Foreskin keratinocyte (primary cell): ENCODE measurements at places on chromosomes 5 and 9. TPM values are rescaled to one million over a fixed set of nuclear protein-coding genes. Genes with fewer than 3 reads are reported as not detected.

SLC23A1 gene
- total RNA-seq: not detected in 2 replicates

ASTN2 gene
- total RNA-seq: 0.35 and 0.41 TPM in 2 replicates

ARHGEF37 gene
- total RNA-seq: 2.6 and 2.7 TPM in 2 replicates

ADAMTS2 gene
- total RNA-seq: not detected in 2 replicates

DNA sequence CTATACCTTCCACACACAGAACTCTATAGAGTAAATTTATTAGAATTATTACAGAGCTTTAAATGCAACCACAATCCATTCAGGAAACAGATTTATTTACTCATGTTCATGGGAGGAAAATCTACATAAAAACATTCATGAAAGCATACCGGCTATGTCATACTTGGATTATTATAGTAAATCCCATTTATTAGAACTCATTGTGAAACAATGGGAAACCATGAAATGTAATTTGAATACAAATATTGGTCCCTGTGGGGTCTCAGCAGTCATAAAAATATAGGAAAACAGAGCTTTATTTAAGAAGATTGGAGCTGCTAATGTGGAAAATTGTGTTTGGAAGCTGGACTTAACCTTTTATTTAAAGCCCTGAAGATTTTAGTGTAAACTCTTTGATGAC, 80.7 kb downstream of the HAPLN1 start:
- DNase-seq: no peak

DNA sequence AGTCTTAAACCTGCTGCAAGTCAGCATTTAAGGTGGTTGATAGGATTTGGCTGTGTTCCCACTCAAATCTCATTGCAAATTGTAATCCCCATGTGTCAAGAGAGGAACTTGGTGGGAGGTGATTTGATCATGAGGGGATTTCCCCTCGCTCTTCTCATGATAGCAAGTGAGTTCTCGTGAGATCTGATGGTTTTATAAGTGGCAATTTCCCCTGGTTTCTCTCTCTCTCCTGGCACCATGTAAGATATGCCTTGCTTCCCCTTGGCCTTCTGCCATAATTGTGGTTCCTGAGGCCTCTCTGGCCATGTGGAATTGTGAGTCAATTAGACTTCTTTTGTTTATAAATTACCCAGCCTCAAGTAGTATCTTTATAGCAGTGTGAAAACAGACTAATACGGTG, 84.3 kb upstream of the SMC2 start:
- DNase-seq: peak; percentile 26

DNA sequence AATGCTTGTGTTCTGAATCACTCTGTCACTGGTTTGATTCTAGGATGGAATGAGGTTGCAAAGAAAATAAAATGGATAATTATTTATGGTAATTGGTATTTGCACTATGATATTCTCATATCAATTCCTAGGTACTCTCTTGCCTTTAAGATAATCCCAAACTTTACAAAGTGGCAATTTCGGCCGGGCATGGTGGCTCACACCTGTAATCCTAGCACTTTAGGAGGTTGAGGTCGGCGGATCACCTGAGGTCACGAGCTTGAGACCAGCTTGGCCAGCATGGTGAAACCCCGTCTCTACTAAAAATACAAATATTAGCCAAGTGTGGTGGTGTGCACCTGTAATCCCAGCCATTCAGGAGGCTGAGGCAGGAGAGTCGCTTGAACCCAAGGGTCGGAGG, 1118.7 kb upstream of the C9orf72 start:
- DNase-seq: no peak

- DNase-seq: no peak
Observed at GRCh38 chr9:133119103-133119845, 1.8 kb downstream of the RALGDS start.

DNA sequence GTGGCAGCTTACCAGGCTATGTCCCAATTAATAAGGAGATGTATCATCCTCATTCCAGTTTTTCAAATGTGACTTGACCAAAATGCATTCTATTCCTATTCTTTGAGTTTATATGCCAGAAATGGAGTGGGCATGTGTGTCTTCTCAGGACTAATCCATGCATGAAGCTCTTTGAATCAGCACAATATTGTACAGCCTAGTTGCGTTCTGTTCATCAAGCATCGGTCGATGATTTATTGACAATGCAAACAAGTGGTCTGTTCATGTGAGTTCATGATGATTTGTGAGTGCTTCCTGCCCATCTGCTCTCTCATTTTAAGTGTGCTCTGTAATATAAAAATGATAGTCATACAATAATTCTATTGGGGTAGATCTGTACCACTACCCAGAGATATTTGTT, 48.3 kb downstream of the PALM2AKAP2 start:
- DNase-seq: no peak

DNA sequence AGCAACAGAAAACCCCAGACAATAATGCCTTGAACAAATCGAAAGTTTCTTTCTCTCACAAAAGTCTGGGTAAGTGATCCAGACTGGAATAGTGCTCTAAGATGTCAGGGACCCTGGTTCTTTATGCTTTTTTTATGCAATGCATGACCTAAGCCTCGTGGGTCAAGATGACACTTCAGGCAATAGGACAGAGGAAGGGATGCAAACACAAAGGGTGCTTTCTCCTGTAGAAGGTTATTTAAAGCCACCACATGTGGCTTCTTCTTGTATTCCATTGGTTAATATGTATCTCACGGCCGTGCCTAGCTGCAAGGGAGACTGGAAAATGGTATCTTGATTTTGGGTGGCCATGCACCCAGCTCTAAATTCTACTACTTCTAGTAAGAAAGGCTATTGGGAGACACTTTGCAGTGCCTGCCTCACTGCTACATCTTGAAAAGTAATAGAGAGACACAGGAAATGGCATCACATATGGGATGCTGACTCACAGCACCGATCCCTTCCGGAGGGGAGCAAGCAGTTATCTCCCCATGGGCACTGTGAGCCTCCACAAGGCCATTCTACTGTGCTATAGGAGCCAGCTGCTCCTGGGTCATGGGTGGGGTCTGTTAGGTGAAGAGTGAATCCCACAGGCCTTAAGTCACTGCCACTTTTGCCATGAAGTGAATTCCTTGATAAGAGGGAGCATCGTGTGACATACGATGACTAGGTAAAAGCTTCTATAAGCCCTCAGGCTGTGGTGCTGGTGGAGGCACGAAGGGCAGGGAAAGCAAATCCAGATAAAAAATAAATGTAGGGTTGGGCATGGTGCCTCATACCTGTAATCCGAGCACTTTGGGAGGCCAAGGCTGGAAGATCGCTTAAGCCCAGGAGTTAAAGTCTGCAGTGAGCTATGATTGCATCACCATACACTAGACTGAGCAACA, 32.5 kb upstream of the RAB14 start:
- DNase-seq: peak; percentile 91

DNA sequence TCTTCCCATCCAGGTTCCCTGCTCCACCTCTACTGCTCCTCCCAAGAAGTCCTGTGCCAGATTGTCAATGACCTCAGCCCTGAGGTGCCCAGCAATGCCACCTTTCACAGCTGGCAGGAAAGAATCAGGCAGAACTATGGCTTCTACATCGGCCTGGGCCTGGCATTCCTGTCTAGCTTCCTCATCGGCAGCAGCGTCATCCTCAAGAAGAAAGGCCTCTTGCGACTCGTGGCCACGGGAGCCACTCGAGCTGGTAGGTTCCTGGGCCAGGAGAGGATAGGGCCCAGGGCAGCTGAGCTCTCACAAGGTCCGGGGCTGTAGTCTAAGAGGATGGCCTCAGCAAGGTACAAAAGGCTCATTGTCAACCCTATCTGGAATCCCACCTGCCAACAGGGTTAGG, 3.1 kb downstream of the NIPAL4 start:
- DNase-seq: no peak

GRCh38 chr9:7086389-7086788, 328.6 kb downstream of the KDM4C start:
- no peak for DNase-seq

DNA sequence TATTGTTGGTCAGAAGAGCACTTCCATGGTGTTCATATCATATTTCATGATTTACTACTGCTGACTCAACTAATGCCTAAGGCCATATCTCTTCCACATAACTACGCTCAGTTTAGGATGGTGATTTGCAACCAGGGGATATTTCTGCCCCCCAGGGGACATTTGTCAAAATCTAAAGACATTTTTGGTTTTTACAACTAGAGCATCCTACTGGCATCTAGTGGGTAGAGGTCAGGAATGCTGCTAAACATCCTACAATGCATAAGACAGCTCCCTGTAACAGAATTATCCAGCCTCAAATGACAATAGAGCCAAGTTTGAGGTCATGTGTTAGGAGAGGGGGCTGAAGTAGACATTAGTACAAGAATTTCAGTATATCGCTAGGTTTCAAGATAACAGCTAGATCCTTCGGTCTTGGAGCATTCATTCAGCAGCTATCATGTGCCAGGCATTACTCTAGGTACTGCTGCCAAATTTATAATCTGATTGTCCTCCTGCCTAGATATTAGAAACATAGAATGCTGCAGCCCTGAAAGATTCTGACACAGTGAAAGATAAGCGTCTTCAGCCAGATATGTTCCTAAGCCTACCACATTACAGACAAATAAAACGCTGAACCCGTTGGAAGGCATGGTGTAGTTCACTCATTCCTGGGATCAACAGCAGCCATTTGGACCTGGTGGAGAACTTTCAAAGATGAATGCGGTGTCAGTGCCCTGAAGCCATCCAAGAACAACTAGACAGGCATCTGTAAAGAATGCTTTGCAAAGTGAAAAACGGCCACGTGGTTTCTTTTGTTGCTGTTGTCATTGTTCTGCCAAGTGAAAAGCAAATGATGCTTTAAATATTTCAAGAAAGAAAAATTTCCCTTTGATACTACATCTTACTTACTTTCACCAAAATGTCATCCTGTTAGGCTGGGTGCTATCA, 55.5 kb upstream of the FST start:
- DNase-seq: peak; percentile 68

GRCh38 chr5:33180900-33181299, 259.9 kb upstream of the TARS1 start:
- no peak for DNase-seq
